C1 segment of cervical spinal cord (tissue), 14 donors: ENCODE measurements at places on chromosomes 12 and 14.
A peak's percentile ranks its signal among the peaks of the same experiment; 100 is the strongest.

DNA sequence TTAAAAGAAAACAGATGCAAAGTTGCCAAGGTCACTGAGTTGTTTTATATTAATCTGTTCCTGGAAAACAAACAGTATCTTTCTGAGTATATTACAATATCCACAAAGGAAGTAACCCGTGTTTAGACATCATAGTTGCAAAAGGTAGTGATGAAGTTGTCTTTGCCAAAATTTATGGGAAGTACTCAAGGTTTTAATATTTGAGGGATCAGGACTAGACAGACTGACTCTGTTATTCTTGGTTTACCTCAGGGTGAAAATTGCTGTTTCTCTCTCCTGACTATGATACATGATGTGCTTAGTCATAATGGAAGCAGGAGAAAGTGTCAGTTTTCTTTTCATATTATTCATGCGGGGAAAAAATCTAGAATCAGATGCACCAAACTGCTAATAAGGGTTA lies 28.3 kb downstream of the TMEM233 start:
- no peak for DNase-seq

DNA sequence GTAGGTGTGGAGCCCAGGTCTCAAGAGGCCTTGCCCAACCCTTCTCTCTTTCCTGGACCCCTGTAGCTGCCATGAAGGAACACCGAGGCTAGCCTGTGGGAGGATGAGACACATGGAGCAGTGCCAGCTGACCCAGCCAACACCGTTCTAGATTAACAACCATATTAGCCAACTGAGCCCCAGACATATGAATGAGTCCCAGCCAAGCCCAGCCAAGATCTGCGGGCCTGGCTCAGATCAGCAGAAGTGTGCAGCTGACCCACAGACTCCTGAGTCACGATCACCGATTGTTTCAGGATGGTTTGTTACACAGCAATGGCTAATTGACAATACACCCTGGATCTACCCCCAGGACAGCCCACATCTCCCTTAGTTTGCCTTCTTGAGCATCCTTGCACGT lies 82.1 kb downstream of the NTF3 start:
- DNase-seq, result no peak

- DNase-seq, result no peak
Measured at GRCh38 chr12:93883436-93884154, 206.4 kb downstream of the CRADD start.

- no peak for DNase-seq
Measured at GRCh38 chr14:89899291-89899690, 55.2 kb downstream of the EFCAB11 start.

DNA sequence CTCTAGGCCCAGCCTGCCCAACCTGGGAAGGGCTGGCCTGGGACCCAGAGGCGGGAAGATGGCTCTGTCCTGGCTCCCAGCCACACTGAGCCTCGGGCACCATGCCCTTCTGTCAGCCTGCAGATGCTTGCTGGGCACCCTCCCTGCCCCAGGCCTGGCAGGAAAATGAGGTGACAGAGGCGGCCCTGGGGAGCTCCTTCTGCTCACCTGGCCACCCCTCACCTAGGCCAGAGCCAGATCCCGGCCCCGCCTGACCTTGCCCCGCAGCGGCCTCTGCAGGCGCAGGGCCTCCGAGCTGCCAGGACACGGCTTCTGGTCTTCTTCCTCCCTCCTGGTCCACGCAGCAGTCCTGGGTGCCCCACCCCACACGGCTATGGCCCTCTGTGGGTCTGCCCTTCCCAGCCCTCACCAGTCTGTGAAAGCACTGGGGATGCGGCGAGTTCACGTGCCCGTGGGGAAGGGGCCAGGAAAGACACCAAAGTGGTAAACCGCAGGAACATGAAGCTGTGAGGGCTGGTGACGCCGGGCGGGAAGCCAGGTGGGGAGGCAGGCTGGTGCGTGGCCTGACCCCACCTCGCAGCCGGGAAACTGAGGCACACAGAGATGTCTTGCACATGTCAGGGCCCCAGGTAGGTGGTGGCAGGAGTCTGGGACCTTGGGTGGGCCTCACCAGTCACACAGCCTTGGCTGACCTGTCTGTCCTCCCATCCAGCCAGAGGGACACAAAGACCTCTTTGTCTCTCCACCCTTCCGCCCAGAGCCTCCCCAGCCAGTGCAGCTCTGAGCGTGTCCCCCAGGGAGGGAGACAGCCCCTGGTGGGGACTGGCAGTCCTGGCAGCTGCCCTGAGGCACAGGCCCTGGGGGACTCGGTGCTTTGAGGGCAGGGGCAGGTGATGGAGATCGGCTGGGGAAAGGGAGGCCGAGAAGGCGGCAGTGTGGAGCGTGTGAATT lies 12.8 kb downstream of the BAG5 start:
- DNase-seq, result peak; percentile 59

- no peak for DNase-seq
Measured at GRCh38 chr14:52987042-52987441, 36.2 kb upstream of the FERMT2 start.

DNA sequence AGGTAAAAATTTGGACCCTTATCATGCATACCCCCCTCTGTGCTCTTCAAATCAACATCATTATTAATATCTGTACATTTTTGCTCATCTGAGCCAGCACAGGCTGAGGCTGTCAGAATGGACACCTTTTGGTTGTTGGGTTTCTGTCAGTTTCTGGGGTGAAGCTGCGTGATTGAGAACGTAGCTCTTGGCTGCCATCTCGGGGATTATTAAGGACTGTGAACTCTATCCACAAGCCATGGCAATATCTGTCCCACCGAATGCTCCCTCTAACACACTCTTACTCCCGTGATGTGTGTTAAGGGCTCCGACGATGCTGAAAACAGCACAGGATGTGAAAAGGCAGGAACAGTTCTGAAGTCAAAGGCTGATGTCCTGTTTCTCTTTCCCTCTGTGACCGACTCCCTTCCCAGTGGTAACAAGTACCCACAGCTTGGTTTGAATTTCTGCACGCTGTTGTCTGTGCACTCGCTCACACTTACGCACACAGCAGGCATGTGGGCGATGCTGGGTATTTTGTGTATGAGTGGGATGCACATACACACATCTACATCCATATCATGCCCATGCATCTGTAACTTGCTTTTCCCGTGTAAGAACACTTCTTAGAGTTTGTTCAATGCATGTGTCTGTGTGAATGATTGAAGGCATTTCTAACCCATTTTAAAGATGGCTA lies 405.6 kb downstream of the TMEM121 start:
- no peak for DNase-seq

GRCh38 chr14:95183532-95184412 lies 26.4 kb upstream of the DICER1 start:
- no peak for DNase-seq

DNA sequence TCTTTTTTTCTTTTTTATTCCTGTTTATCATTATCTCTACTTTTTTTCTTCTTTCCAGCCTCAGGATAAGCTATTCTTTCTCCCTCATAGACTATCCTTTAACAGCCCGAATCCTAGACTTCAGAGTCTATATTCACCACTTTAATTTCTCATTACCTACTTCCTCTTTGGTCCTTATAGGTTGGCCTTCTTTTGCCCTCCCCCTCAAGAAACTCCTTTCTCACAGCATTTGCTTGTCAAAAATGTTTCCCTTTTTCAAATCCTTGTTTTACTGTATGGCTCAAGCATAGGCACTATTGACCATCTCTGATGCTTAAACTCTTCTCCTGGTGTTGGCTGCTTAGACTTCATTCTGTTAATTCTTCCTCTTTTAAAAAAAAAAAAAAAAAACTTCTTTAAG lies 52.5 kb downstream of the KIAA0586 start:
- DNase-seq, result no peak

DNA sequence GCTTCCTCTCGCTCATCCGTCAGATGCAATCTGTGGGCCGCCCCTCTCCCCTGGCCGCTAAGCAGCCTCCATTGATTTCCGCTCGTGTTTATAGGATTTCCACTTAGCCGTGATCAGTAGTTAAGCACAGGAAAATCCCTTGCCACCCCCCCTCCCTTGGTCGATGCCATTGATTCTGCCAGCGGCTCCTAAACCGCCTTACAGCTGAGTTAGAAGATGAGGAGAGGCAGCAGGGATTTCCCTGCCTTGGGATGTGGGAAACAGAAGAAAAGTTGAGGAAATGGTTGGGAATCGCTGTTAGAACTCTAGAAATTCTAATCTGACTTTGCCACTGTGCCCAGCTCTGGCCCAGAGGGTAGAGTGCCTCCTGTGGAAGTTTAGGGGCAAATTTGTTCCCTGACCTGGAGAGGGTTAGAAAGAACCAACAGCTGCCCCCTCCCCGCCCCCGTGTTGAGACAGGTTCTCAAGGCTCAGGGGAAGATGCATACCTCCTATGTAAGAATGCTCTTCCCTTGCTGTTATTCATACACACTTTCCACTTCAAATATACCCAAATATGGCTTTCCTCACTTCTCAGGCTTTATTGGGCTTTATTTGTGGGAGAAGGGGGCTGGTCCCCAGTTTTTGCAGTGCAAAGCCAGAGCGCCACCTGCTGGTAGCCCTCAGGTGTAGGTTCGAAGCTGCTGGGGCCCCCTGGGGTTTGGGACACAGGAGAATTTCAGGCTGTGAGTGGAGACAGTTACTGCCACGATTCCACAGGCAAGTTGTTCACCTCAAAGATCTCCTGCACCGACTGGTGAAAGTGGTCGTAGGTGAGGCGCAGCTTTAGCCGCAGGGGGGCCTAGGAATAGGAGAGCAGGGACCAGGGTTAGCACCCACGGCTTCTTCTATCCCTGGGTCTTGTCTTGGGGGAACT lies 3.2 kb downstream of the THTPA start:
- DNase-seq, result no peak

DNA sequence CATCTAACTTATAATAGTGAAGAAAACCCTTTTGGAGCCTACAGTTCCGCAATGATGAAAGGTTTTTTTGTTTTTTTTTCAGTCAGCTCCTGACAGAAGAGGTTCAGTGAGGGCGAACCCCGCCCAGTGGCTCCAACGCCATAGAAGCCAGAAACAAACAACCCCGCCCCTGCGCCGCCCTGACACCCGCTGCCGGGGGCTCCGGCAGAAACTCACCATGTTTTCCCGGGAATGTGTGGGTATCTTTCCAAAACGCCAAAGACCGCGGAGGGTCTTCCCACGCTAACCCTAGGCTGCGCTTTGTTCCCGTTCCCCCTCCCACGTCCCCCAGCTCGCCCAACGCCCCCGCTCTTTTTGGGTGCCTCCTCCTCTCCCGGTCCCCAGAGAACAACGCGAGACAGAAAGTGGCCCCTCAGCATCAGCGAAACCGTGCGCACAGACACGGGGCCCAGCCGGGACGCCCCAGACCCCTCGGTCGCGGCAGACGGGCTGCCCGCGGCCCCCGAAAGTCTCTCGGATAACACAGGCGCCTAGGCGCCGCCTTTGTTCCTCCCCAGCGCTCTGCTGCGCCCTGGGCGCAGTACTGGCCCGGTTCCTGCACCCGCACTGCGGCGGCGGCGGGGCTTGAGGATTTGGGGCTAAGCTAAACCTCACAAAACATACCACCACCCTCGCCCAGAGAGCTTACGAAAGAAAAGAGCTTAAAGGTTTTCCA lies 522 bp downstream of the TUBA1A start:
- peak; percentile 65 for DNase-seq

GRCh38 chr12:2439332-2440100 lies 355.3 kb upstream of the FKBP4 start:
- DNase-seq, result no peak

DNA sequence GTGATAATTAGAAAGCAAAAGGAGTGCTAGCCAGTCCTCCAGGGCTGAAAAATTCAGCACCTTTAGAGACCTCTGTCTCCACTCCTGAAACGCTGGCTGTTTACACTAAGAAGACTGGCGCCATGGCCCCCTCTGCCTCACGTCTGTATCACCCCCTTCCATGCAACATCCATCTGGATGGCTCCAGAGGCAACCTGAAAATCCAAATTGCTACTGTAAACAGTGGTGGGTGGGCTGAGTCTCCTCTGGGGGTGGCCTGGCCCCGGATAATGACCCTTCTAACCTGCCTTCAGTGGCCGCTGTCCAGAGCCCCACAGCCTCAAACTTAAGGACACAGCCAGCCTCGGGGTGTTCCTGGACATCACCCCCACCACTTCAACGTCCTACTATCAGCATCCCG lies 1.4 kb downstream of the PRKD1 start:
- no peak for DNase-seq

DNA sequence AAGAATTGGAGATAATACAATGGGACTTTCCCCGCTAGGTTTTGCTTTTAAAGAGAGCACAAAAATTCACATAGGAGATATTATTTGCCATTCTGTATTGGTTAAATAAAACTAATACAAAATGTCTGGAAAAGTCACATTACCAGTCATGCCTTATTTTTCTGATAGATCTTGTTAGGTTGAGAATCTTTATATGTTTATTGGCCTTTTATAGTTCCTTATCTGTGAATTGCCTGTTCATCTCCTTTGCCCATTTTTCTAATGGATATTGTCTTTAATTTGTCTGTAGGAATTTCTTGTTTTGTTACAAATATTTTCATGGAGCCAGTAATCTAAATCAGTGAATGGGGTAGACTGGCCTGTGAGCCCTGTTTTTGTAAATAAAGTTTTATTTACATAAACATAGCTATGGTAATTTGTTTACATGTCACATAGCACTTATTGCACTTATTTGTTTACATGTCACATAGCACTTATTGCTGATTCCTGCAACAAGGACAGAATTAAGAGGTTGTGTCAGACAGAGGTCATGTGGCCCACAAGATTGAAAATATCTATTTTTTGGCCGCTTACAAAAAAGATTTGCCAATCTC lies 65.0 kb downstream of the ATF7IP start:
- no peak for DNase-seq

DNA sequence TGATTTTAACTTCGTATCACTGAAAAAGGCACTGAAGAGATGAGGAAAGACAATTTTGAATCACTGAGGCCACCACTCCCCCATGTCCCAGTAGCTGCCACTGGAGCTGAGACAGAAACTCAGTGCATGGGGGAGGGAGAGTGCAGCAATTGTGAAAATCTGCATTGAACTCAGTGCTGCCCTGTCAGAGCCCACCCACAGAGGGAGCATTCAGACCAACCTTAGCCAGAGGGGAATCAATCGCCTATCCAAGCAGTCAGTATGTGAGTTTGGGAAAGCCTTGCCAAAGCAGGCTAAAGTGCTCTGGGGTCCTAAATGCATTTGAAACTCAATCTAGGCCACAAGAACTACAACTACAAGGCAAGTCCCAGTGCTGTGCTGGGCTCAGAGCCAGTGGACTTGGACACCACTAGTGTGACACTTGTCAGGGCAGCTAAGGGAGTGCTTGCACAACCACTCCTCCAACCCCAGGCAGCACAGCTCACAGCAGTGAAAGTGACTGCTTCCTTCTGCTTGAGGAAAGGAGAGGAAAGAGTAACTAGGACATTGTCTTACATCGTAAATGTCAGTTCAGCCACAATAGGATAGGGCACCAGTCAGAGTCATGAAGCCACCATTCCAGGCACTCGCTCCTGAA lies 13.3 kb downstream of the RNASE3 start:
- no peak for DNase-seq

GRCh38 chr14:58801086-58801485 lies 163.3 kb downstream of the DACT1 start:
- no peak for DNase-seq

GRCh38 chr12:126219139-126219538 lies 1153.9 kb downstream of the AACS start:
- DNase-seq, result no peak

- DNase-seq, result no peak
Measured at GRCh38 chr14:94341656-94342333, 18.7 kb upstream of the SERPINA6 start.
